ENCODE measurements at places on chromosomes 2 and 18. TPM values are rescaled to one million over a fixed set of nuclear protein-coding genes. Genes with fewer than 3 reads are reported as not detected.

DNA sequence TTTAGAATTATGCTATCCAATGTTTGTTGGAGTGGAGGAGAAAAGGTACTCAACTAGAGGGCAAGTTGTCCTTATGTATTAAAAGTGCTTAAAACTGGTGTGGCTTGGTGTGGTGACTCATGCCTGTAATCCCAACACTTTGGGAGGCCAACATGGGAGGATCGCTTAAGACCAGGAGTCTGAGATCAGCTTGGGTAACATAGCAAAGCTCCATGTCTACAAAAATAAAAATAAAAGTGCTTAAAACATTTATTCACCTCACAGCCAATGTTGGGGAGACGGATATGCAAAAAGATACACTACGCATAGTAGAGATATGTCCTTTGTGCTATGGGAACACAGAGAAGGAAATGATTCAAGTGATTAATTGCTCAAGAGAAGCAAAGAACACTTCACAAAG, 19.3 kb upstream of the TNFAIP6 start:
- DNase-seq, result no peak

DNA sequence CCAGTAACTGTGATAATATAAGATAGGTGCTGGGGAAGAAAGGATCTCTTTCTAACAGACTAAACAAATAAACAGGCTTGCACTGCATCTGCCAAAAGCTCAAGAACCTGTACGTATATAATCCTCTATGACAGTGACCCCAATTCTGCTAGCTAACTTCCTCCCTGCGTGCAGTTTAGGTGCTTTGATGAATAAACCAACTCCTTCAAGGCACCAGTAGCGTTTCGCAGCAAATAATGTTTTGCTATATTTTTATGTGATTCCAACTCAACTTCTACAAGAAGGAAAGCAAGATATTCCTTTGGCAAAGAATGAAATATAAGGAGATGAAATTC, 135.5 kb upstream of the CHAC2 start:
- DNase-seq, result no peak

ARHGEF33 gene
- under 0.01 TPM for total RNA-seq

DNA sequence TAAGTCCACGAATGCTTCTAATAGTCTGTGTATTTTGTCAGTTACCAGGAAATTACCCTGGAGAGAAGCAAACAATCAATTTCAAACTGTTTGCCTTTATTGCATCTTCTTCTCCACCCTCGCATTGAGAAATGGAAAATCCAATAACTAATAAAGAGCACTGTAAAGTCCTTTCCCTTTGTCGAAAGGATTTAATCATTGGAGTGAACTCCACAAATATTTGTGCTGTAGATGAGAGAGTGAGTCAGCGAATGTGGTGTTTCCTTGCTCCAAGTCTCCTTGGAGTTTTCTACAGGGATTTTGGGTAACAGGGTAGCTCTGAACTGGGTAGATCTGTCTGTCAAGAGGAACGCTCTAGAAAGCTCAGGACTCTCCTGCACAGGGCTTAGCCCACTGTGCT, 240.2 kb downstream of the KCNS3 start:
- DNase-seq, result no peak

AMER3 gene
- not detected for total RNA-seq

- DNase-seq, result peak; percentile 62
These were observed at the start of gene TMEM17 for GRCh38 chr2:62505750-62506420. Gene TMEM17 (minus strand): TSS chr2:62506195. CDS start chr2:62506129, 66 bp downstream.

GRCh38 chr2:22520369-22521288, 864.4 kb upstream of the KLHL29 start:
- no peak for DNase-seq

NT5C1B gene
- not detected for total RNA-seq

GPR39 gene
- not detected for total RNA-seq

- no peak for DNase-seq
These were observed 106.7 kb upstream of the FSHR start for GRCh38 chr2:49260979-49261538.

GRCh38 chr2:19120941-19121750, 237.3 kb downstream of the OSR1 start:
- DNase-seq, result peak; percentile 29

IL1R2 gene
- total RNA-seq, result 0.76 TPM

DNA sequence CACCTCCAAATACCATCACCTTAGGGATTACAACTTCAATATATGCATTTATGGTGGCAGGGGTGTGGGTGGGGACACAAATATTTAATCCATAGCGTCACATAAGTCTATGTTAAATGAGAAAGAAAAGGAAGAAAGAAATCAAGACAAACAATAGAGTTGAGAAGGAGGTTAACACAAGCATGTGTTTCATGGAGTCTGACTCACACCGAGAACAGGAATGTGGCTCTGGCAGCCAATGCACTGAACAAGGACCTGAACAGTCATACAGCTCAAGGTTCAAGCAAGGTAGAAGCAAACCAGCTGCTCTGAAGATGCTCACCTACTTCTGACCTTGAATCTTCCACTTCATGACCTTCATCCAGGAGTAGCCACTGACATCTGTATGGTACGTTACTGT, 36.2 kb upstream of the LPIN1 start:
- no peak for DNase-seq

GRCh38 chr2:223597076-223597475, 5.1 kb downstream of the SCG2 start:
- no peak for DNase-seq

Data from dermis microvascular lymphatic vessel endothelial cell (primary cell).